Stimulated activated CD8-positive, alpha-beta memory T cell treated with anti-CD3 and anti-CD28 coated beads, Interleukin-2, amount 100 ng/mL, for 1 hour (primary cell): ENCODE measurements at places on chromosomes 1 and 21.
A peak's percentile ranks its signal among the peaks of the same experiment; 100 is the strongest.

DNA sequence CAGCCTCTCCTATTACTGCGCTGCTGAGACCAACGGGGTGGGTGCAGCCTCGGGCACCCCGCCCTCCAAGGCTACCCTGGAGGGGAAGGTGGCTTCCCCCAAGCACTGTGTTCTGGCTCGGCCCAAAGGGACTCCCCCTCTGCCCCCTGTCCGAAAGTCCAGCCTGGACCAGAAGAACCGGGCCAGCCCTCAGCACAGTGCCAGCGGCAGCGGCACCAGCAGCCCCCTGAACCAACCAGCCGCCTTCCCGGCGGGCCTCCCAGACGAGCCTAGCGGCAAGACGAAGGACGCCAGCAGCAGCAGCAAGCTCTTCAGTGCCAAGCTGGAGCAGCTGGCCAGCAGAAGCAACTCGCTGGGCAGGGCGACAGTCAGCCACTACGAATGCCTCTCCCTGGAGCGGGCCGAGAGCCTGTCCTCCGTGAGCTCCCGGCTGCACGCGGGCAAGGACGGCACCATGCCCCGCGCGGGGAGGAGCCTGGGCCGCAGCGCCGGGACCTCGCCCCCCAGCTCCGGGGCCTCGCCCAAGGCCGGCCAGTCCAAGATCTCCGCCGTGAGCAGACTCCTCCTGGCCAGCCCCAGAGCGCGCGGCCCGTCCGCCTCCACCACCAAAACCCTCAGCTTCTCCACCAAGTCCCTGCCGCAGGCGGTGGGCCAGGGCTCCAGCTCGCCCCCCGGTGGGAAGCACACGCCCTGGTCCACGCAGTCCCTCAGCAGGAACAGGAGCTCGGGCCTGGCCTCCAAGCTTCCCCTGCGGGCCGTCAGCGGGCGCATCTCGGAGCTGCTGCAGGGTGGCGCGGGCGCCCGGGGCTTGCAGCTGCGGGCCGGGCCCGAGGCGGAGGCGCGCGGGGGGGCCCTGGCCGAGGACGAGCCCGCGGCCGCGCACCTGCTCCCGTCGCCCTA, 533.1 kb downstream of the KIF26B start:
- DNase-seq: no peak

GRCh38 chr1:186984959-186985358, 156.2 kb downstream of the PLA2G4A start:
- no peak for DNase-seq

DNA sequence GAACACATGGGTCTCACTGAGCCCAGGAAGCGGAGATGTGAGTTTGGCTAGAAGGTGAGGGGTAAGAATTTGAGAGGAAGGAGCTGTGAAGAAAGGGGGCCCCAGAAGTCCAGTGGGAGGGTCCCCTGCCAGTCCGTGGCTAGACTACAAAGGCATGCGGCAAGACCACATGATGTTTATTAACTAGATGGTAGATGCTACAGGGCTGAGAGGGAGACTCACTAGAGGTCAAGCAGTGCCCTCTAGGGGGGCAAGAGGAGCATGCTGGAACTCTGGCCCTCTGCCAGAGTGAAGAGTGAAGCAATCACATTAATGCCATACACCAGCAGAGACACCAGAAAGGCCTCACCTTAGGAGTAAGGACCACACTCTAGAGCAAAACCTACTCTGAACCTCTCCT, 12.2 kb downstream of the KIAA0319L start:
- peak; percentile 30 for DNase-seq

GRCh38 chr1:56911098-56911938, 54.5 kb downstream of the C8B start:
- no peak for DNase-seq

DNA sequence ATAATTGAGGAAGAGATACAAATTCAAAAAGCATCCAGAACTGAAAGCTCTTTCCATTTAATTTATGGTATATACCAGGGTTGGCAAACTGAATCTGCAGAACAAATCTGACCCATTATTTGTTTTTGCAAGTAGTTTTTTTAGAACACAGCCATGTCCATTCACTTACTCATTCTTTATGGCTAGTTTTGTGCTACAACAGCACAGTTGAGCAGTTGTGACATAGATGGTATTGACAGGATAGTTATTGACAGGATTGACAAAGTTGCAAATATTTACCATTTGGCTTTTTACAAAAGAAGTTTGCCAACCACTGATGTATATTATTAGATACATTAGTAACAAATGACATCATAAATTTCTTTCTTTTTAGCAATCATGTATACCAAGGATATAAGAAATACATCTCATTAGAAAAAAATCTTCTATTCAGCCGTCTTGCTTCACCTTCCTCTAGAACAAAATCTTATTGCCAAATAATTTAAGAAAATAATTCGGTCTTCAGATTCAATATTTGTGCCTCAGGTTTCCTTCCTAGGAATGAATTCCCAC, 9.4 kb downstream of the ADAMTS1 start:
- no peak for DNase-seq

GRCh38 chr1:12398479-12398878, 168.6 kb downstream of the VPS13D start:
- no peak for DNase-seq

DNA sequence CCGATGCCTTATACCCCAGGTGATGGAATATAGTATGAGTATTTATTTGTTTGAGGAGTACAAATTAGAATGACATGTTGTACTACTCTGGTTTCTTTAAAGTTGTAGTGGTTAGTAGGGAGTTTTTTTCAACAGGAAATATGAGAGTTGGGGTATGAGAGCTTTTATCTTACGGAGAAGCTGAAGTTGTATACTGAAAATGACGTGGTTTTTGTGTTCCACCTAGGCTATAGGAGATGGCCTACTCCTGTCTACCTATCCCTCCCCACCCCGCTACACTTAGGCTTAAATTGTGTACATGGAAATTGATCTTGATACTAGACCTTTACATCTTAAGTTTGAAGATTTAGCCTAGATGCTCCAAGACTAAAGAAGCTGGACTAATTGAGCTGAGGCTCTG, 6.8 kb upstream of the HAX1 start:
- DNase-seq: no peak

DNA sequence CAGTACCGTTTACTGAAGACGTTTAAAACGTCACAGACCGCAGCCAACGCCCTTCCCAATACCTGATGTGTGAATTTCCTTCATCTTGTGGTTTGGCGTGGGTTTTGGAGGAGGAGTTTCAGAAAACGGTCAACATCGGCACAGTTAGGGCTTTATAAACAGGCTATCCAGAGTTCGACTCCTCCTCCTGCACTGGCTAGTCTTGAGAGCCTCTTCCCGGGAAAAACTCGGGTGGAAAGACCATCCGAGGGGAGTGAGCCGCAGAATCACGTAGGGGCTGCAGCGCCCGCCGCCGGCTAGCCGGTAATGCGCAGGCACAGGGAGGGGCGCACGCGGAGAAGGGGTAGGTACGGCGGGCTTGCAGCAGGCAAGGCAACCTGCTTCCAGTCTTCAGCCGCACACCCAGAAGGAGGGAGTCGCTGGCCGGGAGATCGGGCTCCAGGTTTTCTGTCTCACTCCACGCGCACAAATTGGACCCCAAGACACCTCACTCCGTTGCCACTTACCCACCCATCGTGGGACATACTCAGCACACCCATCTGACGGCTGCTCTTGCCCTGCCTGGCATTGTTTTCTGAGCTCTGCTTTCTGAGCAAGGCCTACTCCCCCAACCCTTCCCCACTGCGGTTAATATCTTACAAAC, 25.4 kb downstream of the SLC19A2 start:
- DNase-seq: no peak

- DNase-seq: no peak
Measured at GRCh38 chr21:35340273-35340672, 291.2 kb upstream of the RUNX1 start.

- peak; percentile 36 for DNase-seq
Measured at GRCh38 chr1:2258996-2259395, 30.9 kb downstream of the SKI start.

DNA sequence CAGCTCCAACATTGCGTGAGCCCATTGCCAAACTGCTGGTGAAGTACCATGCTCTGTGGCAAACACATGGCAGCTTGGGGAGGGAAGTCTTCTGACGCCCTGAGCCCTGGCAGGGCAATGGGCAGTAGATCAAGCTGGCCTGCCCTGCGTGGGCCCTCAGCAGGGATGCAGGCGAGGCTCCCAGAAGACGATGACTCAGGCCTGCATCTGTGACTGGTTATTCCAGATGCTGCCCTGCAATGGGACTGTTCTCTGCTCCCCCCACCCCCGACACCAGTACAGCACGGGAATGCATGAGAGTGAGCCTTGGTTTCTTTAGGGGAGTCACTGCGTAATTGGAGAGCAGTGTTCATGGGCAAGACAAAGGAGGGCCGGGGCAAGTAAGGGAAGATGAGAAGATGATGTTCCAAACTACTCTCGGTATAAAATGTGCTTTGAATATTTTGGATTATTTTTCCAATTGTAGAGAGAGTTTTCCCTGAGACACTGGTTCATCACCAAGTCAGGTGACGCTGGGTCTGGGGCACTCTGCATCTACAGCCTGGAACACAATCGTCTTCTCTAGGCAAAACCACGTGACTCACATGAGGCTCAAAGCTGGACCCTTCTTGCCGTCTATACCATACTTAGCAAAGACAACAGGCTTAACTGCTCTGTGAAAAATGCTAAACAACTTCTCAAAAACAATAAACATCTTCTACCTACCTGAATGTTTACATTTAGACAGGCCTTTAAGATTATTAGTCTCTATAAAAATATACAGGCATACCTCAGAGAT, 9.0 kb upstream of the C1orf198 start:
- no peak for DNase-seq

DNA sequence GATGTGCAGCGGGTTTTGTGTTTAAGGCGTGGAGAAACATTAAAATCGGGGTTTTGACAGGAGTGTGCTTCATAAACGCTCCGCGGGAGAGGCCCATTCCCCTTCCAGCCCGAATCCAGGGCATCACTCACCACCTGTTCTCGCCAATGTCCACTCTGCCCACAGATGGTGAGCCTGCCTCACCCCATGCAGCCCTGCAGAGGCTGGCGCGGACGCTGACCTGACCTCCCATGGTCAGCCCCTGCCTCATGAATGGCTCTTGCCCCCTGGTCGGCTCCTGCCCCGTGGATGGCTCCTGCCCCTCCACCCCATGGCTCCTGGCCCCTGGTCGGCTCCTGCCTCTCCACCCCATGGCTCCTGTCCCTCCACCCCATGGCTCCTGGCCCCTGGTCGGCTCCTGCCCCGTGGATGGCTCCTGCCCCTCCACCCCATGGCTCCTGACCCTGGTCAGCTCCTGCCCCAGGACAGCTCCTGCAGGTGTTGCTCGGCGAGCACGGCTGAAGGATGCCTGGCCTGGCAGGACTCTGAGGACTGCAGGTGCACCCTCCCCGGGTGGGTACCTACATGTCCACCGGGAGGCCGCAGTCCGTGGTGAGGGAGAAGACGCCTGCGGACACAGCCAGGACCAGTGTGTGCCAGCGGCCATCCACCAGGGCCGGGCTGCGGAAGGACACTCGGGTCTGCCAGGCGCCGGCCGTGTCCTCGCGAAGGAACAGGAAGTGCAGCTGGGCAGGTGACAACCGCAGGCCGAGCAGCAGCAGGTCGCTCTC, 6.7 kb downstream of the KRTAP10-1 start:
- no peak for DNase-seq

DNA sequence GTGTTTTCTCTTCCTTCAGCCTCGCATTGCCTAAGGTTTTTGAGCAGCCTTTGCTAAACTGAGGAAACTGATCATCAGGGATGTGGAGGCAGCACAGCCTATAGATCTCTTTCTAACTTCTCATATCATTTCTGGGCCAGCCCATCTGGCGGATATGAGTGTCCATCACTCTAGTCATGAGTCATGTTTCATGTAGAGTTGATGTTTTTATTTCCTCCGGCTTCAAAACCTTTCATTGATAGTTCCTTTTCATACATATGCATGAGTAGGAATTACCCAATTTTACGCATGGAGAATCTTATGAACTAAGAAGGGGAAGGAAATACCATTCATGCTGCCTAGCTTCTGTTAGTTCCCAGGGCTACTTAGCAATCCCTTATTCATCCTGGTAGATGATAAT, 66.3 kb downstream of the SPATA46 start:
- no peak for DNase-seq

GRCh38 chr1:47776667-47777131, 220.5 kb downstream of the TRABD2B start:
- DNase-seq: no peak

DNA sequence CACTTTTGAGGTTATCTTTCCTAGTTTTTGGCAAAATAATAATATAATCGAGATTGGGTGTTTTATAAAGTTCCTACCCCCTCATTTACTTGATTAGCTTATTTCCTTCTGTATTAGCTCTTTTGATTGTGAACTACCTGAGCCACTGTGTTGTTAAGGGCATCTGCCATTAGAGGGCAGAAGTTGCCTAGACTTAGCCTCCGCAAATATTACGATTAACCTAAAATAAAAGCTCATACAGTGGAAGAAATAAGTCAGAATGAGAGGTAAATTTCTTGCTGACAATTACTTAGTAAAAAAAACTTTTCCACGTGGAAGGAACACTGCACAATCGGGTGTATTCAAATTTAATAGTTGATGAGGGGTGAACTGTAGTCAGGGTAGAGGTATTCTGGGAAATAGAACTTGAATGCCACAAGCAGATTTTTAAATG, 2.3 kb downstream of the H3-3A start:
- DNase-seq: peak; percentile 16

DNA sequence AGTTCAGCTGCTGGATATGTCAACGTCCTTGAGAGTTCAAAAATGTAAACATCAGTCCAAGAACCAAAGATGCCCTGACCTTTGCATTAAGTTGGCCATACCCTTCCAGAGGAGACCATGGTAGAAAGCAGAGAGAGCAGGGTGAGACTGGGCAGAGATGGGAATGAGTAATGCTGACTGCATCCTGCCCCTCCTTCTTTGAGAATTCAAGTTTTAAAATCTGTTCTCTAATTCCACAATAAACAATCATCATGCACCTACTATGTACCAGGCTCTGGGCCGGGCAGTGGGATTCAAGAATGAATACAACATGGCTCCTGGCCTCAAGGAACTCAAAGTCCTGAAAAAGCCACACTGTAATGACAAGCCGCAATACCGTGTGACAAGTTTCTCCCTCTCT, 3.9 kb upstream of the HAO2 start:
- DNase-seq: no peak

DNA sequence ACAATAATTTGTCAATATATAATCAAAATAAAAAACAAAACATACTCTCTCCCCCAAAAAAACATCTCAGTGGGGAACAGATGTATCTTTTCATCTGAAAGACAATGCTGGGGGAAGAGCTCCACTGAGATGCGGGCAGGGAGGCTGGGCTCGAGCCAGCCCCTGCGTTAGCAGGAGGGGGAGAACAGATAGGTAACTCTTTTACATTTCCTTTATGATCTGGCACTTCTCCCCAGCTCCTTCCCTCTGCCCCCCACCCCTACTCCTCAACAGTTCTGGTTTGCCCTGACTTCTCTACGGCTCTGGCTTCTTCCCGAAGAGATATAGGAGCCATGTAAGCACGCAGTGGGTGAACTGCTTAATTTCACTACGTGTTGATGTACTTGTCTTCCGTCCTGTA, 12.4 kb downstream of the LEPR start:
- no peak for DNase-seq

- no peak for DNase-seq
Measured at GRCh38 chr1:32871364-32872191, 866 bp upstream of the FNDC5 start.

- DNase-seq: no peak
Measured at GRCh38 chr1:203197625-203198024, 11.1 kb upstream of the CHI3L1 start.

GRCh38 chr1:228011721-228012311, 5.0 kb downstream of the WNT3A start:
- no peak for DNase-seq

- no peak for DNase-seq
Measured at GRCh38 chr1:33710967-33711366, 152.9 kb upstream of the HMGB4 start.

- no peak for DNase-seq
Measured at GRCh38 chr1:159172614-159173291, 1.3 kb downstream of the CADM3 start.

- DNase-seq: no peak
Measured at GRCh38 chr1:230839173-230839572, 29.1 kb downstream of the C1orf198 start.
